Right ventricle myocardium superior (tissue), 1 donor: ENCODE measurements at places on chromosomes 7 and 10. TPM values are rescaled to one million over a fixed set of nuclear protein-coding genes. Genes with fewer than 3 reads are reported as not detected.

GRCh38 chr7:128829391-128830166, 627 bp upstream of the FLNC start:
- DNase-seq = peak; percentile 67

Gene ASB10
- 42.6 TPM for total RNA-seq

GRCh38 chr10:51244309-51244708, 170.0 kb downstream of the PRKG1 start:
- DNase-seq = no peak

Gene HACD1
- 139 TPM for total RNA-seq

Gene HOXA11
- total RNA-seq = not detected

Gene HOXA5
- total RNA-seq = 0.62 TPM

Gene ACTR3C
- 2.9 TPM for total RNA-seq

Gene FXYD4
- not detected for total RNA-seq

DNA sequence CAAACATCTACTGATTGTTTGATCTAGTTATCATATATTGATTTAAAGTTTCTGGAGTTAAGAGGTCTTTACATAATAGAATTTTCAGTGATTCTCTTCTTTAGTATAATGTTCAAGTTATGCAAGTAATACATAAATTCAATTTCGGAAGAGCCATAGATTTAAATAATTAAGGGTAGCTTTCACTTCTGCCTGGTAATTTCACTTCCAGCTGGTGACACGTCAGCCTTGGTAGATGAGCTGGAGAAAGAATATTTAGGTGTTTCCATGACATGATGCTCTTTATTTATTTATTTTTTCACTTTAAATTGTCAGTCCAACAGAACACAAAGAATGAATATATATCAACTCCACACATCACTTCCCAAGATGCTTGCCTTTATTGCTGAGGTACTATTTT, 5.2 kb upstream of the OTUD1 start:
- no peak for DNase-seq

- no peak for DNase-seq
These were observed 171.4 kb upstream of the PPP2R2D start for GRCh38 chr10:131729361-131729760.

DNA sequence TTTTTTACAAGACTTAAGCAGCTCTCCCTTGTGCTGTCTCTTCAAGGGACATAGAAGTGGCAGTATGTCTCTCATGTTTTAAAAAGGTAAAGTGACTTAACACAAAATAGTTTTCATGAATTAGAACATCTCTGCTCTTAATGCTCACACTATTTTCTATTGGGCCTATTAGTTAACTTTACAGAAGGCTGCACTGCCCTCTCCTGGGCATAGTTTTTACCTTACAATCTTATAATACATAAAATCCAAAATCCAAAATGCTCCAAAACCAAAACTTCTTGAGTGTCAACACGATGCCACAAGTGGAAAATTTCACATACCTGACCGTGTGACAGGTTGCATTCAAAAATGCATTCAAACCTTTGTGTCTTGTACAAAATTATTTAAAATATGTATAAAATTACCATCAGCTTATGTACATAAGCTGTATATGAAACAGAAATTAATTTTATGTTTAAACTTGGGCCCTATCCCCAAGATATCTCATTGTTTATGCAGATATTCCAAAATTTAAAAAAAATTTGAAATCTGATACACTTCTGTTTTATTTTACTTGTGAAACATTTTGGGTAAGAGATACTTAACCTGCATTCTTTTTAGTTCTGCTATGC, 25.8 kb downstream of the TES start:
- DNase-seq = no peak

- no peak for DNase-seq
These were observed 63.9 kb upstream of the PRKCQ start for GRCh38 chr10:6643962-6644361.

GRCh38 chr10:11444531-11445228, 166.8 kb downstream of the USP6NL start:
- no peak for DNase-seq

Gene EVX1
- not detected for total RNA-seq

Gene NANOS1
- total RNA-seq = 10.0 TPM

- no peak for DNase-seq
These were observed 780.2 kb downstream of the MAGI2 start for GRCh38 chr7:78673272-78673671.

Gene GNGT1
- total RNA-seq = not detected

DNA sequence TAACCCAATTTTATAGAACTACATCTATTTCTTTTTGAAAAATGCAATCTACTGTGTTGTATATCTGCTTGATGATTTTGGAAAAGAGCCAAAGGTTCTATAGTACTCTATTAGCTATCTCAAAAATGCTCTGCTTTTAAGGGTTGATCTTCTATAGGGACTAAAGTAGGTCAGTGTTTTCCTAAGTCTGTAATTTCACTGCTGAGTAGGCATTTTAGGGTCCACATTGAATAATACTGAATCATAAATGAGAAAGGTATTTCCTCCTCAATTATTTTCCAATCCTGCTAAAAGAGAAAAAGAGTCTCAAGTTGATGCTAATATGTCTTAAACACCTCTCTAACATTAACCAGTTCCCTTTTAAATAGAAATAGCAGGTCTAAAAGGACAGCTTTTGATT, 244.2 kb downstream of the LHFPL3 start:
- DNase-seq = no peak

DNA sequence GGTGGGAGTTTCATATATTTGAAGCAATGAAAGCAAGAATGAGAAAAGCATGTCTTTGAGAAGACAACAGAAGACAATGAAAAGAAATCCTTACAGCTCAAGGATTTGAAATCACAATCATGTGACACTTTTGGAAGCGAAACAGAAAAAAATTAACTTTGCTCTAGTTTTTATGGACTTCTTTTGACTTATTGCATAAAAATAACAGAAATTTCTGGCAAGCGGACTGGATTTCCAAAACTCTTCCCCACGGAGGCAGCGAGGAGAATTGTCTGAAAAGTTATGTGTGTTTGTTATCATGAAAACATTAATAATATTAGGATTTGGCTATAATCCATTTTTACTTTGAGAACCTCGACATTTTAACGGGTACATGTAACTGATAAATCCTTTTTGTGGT, 223.3 kb downstream of the LRMDA start:
- DNase-seq = no peak

DNA sequence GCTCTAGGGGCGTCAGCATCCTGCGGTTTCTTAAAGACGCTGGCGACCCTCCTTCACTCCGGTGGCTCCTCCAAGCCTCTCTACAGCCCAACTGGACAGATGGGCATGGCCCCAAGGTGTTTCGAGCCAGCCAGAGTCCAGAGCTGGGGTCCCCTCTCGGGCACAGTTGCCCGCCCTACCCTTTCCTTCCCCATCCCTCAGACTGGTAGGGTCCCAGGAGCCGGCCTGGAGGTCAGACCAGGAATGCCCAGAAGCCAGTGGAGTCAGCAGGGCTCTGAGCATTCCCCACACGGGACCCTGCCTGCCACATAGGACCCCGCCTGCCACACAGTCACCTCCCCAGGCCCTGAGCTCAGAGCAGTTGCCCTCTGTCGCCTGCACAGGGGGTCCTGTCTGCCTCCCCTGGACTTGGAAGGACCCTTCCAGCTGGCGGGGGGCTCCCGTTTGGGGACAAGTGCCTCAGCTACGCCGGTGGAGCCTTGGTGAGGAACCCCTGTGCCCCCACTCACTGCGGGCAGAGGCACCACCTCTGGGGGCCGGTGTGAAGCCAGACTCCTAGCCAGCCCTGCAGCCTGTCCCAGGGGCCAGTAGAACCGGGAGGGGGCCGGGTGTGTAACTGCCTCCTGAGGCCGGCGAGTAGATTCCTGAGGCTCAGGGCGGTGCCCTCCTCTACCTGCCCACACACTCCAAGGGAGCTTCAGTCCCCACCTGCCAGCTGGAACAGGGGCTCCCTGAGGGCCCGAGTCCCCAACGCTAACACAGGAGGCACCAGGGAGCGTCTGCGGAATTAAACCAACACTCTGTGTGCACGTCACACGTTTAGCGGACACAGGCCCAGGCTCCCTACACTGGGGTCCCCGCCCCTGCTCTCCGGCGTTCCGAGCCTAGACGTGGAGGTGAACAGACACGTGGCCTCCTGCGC, 19.4 kb upstream of the PDGFA start:
- DNase-seq = no peak

DNA sequence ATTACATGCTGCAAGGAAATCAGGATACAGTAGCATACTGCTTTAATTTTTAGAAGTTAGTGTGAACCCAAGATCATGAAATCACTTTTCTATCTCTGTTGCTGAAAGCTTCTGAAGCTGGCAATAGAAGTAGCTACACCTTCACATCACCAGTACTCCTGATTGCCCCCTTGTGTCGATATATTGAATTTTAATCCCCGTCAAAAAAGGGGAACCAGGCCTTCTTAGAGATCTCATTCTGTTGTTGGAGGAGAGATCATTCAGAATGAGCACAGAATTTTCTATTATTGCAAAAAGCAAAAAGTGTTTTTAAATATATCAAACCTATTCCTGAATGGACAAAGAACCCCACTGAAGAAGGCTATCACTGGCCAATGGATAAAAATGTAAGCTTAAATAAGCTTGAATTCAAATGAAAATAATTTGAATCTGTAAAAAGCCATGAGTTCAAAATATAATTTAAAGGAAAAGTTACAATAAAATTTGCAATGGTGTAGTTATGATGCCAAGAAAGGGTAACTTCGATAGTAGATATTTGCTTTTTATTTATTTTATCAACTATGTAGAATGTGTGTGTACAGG, 39.7 kb upstream of the TEX47 start:
- no peak for DNase-seq

Gene PKD2L1
- total RNA-seq = not detected

DNA sequence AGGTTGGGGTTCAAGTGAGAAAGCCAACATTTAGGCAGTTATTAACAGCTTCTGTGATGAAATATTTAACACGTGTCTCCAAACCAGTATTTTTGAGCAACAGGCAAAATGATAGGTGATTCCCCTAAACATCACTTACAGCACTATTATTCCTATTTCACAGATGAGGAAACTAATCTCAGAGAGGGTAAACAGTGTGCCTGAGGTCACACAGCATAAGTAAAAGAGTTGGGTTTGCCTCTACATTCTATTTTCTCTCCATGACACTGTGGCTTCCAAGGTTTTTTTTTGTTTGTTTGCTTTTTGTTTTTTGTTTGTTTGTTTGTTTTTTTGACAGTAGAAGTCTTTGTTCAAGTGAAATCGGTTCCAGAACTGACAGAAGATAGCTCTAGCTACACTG, 43.2 kb upstream of the PDCD4 start:
- DNase-seq = no peak

GRCh38 chr7:76191783-76192240, 9.9 kb upstream of the SRRM3 start:
- no peak for DNase-seq

DNA sequence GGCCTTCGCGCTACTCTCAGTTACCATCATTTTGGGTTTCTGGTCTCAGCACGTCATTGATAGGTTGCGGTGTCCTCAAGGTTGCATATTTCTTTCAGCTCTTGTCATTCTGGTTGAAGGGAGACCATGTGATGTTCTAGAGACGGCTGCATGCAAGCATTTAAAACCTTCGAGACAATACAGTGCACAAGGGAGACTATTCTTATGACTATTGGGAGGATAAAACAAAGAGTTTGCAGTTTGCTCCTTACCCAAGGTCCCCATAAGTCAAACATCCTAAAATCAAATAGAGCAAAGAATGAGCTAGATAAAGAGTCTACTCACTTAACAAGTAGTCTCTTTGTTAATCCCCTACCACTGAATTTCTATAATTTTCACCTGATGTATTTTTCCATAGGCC, 39.1 kb downstream of the NPVF start:
- DNase-seq = no peak

DNA sequence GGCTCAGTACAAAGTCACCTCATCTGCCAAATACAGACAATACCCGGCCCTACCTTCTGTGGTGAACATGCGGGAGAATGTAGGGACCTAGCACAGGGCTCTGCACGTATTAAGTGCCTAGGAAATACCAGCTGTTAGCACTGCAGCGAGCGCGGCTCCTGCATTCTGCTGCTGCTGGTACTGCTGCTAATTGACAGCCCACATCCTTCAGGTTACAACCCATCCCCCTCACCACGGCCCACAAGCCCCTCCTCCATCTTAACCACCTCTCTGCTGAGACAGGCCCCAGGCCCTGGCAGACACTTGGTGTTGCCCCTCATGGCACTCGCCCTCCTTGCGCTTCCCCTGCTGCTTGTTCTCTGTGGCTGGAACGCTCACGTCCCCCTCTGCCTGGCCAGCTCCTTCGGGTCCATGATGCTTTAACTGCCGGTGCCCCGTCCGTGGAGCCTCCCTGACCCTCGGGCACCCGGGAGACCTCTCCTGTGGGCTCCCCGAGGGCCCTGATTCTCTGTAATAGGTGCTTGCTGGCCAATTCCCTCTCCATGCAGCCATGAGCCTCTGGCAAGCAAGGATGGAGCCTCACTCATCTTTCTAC, 53.3 kb upstream of the LOXL4 start:
- DNase-seq = no peak

Gene ZNF786
- total RNA-seq = 2.3 TPM

- no peak for DNase-seq
These were observed 24.9 kb downstream of the RCC1L start for GRCh38 chr7:75048435-75049379.

- DNase-seq = peak; percentile 70
These were observed at the start of gene SYNPO2L for GRCh38 chr10:73655990-73656298. Gene SYNPO2L (minus strand): TSS chr10:73656029. CDS start chr10:73655922, 107 bp downstream.

Gene STEAP2
- 10.5 TPM for total RNA-seq
